ENCODE measurements at places on chromosomes 3 and 15.

DNA sequence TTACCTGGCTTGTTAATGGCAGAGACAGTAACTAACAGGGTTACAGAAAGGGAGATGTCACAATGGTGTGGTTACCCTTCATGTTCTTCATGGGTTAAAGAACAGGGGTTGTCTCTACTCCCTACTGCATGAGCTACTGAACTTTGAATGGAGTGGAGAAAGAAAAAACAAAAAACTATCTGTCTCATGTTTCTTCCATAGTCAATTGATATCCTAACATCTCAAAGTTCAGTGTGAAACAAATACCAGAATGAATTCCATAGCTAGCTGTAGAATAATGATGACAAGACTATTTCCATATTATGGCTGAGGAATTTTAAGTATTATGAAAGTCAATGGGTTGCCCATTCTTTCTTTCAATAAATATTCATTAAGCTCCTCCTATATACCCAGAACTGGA is 161.3 kb upstream of the LPP start:
- no peak for DNase-seq

GRCh38 chr15:57327985-57328471 is 48.3 kb upstream of the CGNL1 start:
- DNase-seq, result peak; percentile 53

DNA sequence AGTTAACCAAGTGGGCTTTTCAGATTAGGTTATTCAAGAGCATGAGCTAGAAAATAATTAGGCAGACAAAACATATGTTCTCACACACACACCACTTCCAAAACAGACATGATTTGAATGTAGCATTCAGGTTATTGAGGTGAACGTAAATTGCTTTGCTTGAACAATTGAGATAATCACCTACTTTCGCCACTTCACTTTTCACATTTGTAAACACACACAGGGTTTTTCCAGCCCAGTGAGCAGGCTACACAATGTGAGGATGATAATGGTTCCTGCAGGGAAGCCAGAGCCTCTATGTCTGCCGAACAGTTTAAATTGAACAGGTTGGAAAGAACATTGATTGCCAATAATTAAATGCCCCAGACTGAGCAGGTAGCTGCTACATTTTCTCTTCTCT is 560.8 kb downstream of the OCA2 start:
- no peak for DNase-seq

DNA sequence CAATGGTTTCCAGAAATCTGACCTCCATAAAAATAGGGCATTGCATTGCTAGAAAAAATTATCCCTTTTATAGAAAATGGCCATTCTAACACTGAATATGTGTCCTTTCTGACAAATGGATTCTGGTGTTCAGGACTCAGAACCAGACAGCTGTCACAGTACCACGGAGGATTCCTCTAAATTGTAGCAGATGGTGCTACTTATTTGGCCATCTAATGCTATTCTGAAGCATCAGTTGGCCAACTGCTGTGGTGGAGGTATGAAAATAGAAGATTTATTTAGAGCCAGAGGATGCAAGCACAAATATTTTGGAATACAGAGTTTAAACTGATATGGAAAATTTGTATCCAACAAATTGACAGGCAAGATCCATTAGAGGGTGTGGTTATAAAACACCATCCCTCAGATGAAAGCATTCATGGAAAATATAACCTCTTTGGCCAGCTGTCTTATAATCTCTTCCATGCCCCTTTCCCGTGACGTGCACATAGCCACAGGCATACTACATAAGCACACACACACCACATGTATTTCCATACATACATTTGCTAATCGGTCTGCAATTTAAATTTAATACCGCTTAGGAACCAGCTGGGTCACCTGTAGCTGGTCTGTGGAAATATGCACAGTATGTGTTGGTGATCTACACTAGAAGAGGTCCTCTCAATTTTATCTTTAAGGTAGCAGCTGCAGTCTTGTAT is 302.7 kb upstream of the KCNMB2 start:
- no peak for DNase-seq

DNA sequence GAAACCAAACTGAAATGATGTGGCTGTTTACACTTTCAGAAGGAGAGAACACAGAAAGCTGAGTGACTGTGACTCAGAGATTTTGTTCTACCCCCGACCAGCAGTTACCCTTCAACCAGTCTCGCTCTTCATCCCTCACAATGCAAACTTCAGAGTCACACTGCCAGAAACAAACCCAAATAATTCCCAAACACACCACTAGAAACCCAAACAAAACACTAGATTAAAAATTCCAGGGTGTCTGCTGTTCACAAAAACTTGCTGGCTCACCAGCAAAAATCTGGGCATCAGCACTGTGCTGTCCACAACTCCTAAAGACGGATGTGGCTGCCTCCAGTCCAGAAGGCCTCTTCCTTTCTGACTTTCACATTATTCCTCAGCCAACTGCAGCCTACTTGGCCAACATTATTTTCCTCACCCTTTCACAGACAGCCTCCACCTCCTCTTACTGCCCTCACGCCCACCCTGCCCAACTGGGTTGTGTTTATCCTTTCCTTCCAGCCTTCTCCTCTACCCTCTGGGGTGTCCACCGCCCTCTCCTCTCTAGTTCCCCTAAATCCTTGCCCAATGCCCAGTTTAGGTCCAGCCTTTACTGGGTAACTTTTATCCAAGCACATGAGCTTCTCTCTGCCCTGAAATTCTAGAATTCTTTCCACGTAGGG is 71.4 kb downstream of the MECOM start:
- DNase-seq, result no peak

GRCh38 chr15:98724494-98724893 is 76.2 kb downstream of the IGF1R start:
- DNase-seq, result no peak

DNA sequence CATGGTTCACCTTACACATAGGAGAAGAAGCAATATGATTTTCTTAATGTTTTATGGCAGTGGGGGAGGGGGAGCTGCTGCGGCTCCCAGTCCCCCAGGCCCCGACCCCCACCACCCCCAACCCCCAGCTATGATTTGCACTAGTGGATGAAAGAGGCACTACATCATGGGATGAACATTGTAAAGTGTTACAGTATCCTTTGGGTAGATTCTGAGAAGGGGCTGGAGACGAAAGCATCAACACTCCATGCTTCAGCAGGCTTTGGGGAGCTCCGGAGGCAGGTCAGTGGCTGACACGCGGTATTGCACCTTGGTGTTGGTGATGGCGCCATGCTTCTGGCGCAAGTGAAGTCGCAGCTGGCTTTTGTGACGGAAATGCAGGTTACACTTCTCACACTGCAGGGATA is 19.9 kb upstream of the RTP2 start:
- DNase-seq, result no peak

DNA sequence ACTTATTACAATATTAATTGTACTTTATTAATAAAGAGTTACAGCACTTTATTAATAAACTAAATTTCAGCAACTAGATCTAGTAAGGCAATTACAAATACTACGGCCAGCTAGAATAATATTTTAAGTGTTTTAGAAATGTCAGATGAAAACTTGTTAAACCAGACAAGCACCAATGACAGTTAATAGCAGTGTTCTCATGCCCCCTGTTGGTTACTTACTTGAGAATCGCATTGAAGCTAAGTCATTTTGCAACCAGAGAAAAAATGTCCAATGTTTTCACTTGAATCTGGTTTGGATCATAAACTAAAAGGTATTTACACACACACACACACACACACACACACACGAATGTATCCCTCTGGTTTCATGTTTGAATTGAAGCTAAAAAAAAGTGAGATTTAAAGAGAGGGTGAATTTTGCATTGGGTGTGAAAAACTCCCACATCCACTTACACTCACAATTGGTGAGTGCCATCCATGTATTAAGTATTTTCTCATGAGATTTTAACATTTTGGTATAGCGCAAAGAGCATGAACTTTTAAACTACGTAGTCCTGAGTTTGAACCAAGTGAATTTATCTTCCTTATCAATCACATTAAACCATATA is 347.7 kb downstream of the ZBBX start:
- peak; percentile 47 for DNase-seq

GRCh38 chr3:77475507-77475906 is 435.6 kb downstream of the ROBO2 start:
- DNase-seq, result no peak

DNA sequence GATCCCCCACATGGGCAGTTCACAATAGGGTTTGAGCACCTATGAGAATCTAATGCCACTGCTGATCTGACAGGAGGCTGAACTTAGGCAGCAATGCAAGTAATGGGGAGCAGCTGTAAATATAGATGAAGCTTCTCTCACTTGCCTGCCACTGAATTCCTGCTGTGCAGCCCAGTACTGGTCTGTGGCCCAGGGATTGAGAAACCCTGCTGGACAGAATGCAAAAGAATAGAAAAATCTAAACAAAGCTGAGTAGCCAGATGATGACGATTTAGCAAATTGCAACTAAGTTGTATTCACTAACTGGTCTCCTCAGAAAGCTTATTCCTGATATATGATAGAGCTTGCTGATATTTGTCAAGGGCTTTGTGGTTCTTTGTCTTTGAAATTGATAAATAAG is 34.3 kb upstream of the APH1B start:
- peak; percentile 74 for DNase-seq

- DNase-seq, result no peak
These were observed 55.9 kb downstream of the PDIA5 start for GRCh38 chr3:123122525-123123315.

DNA sequence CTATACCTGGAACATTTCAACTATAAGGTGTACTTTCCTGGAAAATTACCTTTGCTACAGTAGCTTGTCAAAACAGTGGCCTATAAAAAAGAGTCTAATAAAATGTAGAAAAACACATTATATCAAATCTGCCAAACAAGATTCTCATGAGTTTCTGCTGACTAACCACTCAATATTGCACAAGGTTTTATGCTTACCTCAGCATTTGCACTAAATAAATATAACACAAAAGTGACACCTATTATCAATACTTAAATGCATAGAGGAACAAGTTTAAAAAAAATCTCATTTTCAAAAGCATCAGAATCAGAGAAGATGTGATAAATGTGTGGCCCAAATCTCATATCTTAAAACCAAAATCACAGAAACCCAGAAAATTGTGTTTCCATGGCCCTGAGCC is 281.4 kb downstream of the RSL24D1 start:
- DNase-seq, result no peak

GRCh38 chr3:111864821-111865656 is 6.0 kb downstream of the PHLDB2 start:
- no peak for DNase-seq

DNA sequence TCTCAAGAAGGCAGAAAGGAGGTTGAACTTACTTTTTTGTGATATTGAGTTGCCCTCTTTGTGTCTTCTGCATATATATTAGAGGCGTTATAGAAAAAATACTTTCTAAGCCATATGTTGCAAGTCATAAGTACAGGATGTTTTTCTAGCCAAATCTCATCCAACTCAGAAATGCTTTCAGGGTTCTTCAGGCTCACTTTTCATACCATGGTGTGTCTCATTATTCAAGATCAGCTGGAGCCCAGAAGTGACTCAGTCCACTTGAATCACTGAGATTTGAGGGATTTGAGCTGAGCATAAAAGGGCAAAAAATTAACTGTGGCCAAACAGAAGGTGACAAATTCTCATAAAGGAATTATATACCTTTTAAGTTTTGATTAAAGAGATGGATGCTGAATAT is 157.3 kb downstream of the WNT5A start:
- DNase-seq, result peak; percentile 84

- no peak for DNase-seq
These were observed 450.7 kb downstream of the NSUN3 start for GRCh38 chr3:94513600-94513999.

- DNase-seq, result no peak
These were observed 47.0 kb upstream of the RBP1 start for GRCh38 chr3:139586420-139587017.

DNA sequence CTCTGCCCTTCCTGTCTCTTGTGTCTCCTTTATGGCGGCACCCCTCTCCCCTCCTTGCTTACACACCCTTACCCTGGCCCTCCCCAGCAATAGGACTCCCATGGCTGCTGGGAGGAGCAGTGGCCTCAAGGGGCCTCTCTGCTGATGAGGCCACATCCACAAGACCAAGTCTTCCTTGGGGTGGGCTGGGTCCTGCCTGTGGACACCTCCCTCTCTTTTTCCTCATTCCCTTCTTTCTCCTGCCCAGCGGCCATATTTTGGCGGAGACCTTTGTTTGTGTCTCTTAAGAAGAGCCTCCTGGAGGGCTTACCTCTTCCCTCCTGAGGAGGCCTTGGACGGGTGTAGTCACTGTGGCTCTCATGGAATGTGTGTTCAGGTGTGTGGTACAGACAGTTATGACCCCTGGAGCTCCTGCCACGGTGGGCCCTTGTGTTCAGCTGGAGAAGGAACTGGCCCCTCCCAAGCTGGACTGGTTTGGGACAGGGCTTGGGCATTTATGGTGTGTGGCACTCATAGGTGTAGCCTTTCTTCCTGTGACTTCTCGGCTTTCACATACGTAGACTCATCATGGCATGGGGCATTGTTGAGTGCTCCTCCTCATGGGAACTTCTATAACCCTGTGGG is 56.6 kb upstream of the APEH start:
- DNase-seq, result no peak

DNA sequence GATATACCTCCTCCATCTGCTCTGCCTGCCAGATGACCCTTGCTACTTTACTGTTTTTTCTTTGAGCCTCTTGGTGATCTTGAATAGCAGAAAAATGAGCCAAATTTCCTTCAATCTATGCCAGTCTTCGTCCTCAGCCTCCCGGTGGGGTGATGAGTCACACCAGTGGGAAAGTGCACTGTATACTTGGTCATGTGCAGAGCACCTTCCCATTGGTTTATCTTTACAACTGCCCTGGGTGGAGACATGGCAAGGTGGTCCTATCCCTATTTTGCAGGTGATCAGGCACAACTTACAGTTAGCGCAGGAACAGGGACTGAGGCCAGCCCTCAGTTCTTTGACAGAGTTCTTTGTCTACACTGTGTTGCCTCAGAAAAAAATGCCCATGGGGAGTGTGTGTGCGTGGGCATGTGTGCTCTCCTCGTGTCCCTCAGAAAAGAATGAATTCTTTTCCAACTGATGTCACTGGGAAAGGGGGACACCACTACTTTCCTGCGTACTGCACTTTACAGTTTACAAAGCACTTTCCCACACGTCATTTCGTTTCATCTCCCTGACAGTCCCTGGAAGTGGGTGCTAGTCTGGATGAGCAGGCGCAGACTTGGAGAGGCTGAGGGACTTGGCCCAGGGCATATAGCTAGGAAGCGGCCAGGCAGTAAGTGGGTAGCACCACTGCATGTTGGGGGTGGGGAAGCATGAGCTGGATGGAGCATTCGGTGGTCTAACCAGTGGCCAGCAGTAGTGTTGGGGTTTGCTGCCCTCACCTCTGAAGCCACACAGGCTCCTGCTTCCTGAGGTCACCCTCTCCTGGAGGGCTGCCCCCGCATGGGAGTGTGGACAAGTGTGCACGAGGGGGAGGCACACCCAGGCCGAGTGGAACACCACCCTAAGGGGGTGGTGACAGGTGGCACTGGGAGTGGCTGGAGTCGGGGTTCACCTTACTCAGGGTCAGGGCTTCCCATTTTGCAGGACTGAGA is 24.1 kb downstream of the SMAD3 start:
- no peak for DNase-seq

All from fibroblast of the conjunctiva (primary cell).